Activated CD4-positive, alpha-beta T cell treated with anti-CD3 and anti-CD28 coated beads, Interleukin-2, amount 10 ng/mL, durations not matched to agents 24 days and 14 days (primary cell): ENCODE measurements at places on chromosomes 2 and 18. TPM values are rescaled to one million over a fixed set of nuclear protein-coding genes. Genes with fewer than 3 reads are reported as not detected.

The STAT4 gene
- 47.9 and 50.8 TPM in 2 replicates for total RNA-seq

The CHMP3 gene
- total RNA-seq: 28.3 and 29.0 TPM in 2 replicates

The CRYGD gene
- total RNA-seq: not detected in 2 replicates

The AMER3 gene
- total RNA-seq: not detected in 2 replicates

The FOXI3 gene
- not detected in 2 replicates for total RNA-seq

The INHA gene
- total RNA-seq: not detected in 2 replicates

The IL1A gene
- total RNA-seq: 9.4 and 10.2 TPM in 2 replicates

The POTEC gene
- total RNA-seq: not detected in 2 replicates

The PIEZO2 gene
- not detected in 2 replicates for total RNA-seq

The FAM237A gene
- total RNA-seq: not detected in 2 replicates

The STPG4 gene
- 0.16 and 0.38 TPM in 2 replicates for total RNA-seq

The PSTPIP2 gene
- total RNA-seq: 27.5 and 29.2 TPM in 2 replicates

The C2orf78 gene
- total RNA-seq: 0.07 TPM in 1 of 2 replicates, not detected in the other

The MYCN gene
- 0.12 TPM in 1 of 2 replicates, not detected in the other for total RNA-seq

The NDC80 gene
- total RNA-seq: 42.4 and 50.5 TPM in 2 replicates

The IL36G gene
- total RNA-seq: not detected in 2 replicates

The PRKAG3 gene
- not detected in 2 replicates for total RNA-seq

The CNDP1 gene
- total RNA-seq: not detected in 2 replicates

The GRHL1 gene
- total RNA-seq: 1.2 and 2.1 TPM in 2 replicates

The IL1RL2 gene
- 0.09 and 0.12 TPM in 2 replicates for total RNA-seq

The UCN gene
- 1.9 and 2.7 TPM in 2 replicates for total RNA-seq

The KCNJ3 gene
- total RNA-seq: not detected in 2 replicates

The RASGRP3 gene
- total RNA-seq: 3.3 and 5.3 TPM in 2 replicates

The CD8B2 gene
- 0.09 and 0.12 TPM in 2 replicates for total RNA-seq

The CCDC148 gene
- total RNA-seq: not detected in 2 replicates

The CYS1 gene
- 0.24 and 0.63 TPM in 2 replicates for total RNA-seq

The LRRTM1 gene
- not detected in 2 replicates for total RNA-seq

The ABCG5 gene
- not detected in 2 replicates for total RNA-seq

The REEP1 gene
- total RNA-seq: 0.19 and 0.44 TPM in 2 replicates

The TMEM37 gene
- total RNA-seq: not detected in 2 replicates

The ABCB11 gene
- not detected in 2 replicates for total RNA-seq

The NTSR2 gene
- not detected in 2 replicates for total RNA-seq
